EH (cell line): ENCODE measurements at places on chromosomes 1 and 21.

DNA sequence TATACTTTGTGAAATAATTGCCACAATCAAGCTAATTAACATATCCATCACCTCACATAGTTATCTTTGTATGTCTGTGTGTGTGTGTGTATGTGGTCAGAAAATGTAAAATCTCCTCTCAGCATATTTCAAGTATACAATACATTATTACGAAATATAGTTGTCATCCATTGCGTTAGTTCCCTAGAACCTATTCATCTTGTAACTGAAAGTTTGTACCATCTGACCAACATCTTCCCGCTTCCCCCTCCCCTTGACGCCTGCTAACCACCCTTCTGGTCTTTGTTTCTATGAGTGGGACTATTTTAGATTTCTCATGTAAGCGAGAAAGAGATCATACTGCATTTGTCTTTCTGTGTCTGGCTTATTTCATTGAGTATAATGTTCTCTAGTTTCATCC is 455.3 kb downstream of the KCNT2 start:
- no peak for DNase-seq

DNA sequence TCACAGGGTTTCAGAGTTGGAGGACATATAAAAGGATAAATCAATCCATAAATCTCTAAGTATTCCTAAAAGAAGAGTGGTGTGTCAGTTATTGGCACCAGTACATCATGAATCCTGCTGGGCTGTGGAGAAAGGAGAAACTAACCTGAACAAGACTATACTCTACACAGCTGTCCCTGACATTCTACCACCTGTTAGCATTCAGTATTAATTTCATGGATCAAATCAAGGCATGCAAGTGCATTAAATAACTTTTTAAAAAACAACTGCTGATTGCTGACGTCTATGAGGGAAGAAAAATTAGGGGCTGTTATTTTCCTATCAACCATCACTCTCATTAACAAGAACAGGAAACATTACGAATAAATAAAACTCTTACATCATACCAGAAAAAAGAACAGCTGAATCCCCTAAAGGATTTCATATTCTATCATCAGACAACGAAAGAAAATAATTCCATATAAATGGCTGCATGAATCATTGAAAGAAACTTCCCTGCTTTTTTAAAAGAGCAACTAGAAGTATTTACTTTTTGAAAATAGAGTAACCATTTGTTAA is 121.7 kb downstream of the ATF6 start:
- DNase-seq = no peak

GRCh38 chr1:35692317-35692716 is 26.4 kb downstream of the C1orf216 start:
- no peak for DNase-seq

DNA sequence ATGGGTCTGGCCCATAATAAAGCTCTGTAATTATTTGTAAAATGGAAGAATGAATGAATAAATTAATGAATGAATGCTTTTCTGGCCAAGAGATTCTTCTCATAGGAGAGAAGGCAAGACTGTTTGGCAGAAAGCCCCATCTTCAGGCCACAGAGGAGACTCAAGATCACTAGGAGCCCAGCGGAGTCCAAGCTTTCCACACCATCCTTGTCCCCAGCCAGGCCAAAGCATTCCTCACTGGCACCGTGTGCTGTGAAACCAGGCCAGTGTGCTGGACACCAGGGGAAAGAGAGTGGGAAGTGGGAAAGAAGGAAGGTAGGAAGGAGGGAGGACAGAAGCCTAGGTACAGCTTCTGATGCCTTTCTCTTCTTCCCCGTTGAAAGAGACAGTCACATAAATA is 86.4 kb downstream of the PLXNA2 start:
- DNase-seq = no peak

- DNase-seq = peak; percentile 30
These were observed 61.8 kb downstream of the HIVEP3 start for GRCh38 chr1:41856944-41857285.

- DNase-seq = peak; percentile 24
These were observed 74.7 kb downstream of the NTPCR start for GRCh38 chr1:233025157-233025556.

GRCh38 chr1:59062743-59063142 is 234.2 kb upstream of the FGGY start:
- peak; percentile 65 for DNase-seq

- no peak for DNase-seq
These were observed 16.8 kb upstream of the PTPRC start for GRCh38 chr1:198622001-198622400.

GRCh38 chr1:104745875-104746274 is 996.2 kb downstream of the AMY1C start:
- DNase-seq = no peak

- peak; percentile 5 for DNase-seq
These were observed 41.5 kb downstream of the CHIA start for GRCh38 chr1:111332190-111332589.

DNA sequence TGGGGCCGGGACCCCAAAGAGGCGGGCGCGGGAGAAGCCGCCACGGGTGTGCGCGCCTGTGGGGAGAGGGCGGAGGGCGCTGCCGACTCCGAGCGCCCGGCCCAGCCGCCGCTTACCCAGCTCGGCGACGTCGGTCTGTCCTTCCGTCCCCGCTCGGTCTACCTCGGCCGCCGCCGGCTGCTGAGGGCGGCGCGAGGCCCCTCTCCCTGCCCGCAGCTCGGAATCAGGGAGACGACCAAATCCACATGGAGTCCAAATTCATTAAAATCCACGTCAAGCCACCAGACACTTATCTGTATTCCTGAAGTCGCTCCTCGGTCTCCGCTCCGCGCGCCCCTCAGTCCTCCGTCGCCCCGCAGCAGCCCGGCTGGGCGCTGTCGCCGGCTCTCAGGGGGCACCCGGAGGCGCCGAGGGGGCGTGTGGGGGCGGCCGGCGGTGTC is 637 bp downstream of the PLXNA2 start:
- peak; percentile 38 for DNase-seq

DNA sequence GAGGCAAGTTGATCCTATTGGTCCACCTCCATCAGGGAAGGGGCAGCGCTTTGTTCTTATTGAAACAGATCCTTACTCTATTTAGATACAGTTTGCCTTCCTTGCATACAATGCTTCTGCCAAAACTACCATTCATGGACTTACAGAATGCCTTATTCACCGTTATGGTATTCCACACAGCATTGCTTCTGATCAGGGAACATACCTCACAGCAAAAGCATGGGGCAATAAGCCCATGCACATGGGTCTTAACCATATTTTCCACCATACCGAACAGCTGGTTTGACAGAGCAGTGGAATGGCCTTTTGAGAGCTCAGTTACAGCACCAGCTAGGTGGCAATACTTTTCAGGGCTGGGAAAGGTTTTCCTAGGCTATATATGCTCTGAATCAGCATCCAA is 544.8 kb upstream of the ADGRL4 start:
- peak; percentile 5 for DNase-seq

DNA sequence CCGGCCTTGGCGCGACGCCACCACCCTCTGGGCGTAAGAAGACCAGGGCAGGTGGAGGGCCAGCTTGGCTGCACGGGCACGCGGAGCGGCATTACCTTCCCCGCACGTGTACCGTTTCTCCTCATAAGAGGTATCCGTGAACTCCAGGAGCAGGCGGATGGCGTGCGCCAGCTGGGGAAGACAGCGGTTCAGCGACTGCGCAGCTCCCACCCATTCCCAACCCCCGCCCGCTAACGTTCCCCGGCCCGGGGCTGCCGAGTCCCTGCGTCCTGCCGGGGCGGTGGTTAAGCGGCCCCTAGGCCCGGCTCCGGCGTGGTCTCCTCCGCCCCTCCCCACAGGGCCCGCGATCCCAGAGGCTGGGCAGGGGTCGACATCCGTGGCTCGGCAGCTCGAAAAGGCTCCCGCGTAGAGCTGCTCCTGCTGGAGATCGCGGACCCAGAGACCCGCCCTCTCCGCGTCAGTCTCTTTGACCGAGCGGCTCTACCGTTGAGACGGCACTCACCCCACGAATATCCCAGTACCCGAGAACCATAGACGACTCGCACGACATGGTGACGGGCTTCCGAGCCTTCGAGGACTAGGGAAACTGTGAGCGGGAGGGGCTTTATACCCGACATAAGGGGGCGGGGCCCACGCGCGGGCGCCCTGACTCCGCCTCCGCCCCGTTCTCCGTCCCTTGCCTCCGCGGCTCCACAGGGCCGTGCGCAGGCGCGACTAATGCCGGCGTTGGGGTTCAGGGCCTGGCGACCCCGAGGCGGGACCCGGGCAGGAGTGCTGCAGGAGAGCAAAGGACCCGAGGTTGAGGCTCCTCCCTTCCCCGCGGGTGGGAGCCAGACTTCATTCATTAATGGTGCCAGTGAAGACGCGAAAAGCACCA is 862 bp downstream of the GSTM3 start:
- peak; percentile 76 for DNase-seq

DNA sequence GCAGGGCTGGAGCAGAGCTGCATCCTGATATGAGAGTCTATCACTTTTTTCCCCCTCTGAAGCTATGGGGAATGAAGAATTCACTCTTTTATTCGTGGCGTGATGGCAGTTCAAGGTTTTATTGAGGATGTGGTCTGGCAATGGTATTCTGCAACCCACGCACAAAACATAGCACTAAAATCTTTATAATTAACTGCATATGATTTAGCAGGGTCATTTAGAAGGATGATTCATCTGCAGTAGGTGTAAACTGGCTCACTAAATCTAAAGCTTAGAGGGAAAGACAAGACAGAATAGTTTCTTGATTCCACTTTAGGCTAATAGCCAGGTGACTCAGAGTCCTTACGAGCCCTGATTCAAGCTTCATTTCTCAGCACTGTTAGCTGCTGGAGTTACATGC is 25.0 kb upstream of the CHRM3 start:
- DNase-seq = no peak
